Left lung (tissue), 14 donors: ENCODE measurements at places on chromosomes 2 and 18. TPM values are rescaled to one million over a fixed set of nuclear protein-coding genes. Genes with fewer than 3 reads are reported as not detected.
A peak's percentile ranks its signal among the peaks of the same experiment; 100 is the strongest.

The DPYSL5 gene
- polyA plus RNA-seq, result 0.27 TPM

The RAX gene
- polyA plus RNA-seq, result not detected

The INPP5D gene
- 14.9 TPM for polyA plus RNA-seq

The IL1RL1 gene
- 0.16 TPM for polyA plus RNA-seq

The SOX11 gene
- polyA plus RNA-seq, result 40.4 TPM

The ARID5A gene
- 8.4 TPM for polyA plus RNA-seq

DNA sequence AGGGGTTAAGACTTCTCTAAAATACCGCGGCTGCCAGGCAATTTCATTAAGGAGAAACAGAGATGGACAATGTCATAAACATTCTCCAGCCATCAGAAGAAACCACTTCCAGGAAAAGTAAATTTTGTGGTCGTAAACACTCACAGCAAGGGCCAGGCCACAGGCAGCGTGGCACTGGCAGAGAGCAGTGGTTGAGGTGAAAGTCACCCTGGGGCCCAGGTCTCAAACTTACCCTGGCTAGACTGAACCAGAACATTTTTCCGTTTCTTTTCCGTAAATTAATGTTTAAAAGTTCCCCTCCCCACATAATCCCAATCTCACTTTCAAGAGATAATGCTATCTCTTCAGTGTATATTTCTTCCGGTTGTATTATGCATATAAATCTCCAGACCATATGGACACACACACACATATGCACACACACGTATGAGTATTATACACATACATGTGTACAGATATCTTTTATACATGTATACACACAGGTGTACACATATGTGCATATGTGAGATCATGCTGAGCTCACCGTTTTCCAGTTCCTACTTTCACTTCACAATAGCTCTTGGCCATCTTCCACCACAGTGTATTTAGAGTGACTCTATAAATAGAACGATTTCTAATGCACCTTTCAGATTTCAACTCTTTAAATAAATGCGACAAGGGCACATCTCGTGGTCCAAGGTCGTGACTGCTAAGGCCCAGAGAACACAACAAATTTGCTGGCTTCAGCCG, 90.1 kb downstream of the MALT1 start:
- DNase-seq, result no peak

- DNase-seq, result no peak
Observed at GRCh38 chr2:145190031-145190703, 670.2 kb upstream of the ZEB2 start.

DNA sequence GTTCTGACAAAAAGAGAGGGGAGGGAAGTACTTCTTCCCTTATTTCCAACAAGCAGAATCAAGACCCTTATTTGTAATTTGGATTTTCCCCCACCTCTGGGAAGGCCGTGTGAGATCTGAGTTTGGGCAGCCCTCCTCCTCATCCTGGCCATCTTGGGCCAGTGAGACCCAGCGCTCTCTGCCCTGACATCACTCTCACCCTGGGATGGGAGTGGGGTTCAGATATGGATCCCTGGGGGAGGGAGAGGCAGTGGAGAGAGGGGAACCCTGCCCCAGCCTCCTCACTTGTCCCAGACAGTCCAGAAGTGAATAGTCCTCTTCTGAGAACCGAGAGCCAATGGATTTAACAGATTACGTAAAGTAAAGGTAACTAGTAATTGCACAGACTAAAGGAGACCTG, 64.5 kb downstream of the DYSF start:
- no peak for DNase-seq

DNA sequence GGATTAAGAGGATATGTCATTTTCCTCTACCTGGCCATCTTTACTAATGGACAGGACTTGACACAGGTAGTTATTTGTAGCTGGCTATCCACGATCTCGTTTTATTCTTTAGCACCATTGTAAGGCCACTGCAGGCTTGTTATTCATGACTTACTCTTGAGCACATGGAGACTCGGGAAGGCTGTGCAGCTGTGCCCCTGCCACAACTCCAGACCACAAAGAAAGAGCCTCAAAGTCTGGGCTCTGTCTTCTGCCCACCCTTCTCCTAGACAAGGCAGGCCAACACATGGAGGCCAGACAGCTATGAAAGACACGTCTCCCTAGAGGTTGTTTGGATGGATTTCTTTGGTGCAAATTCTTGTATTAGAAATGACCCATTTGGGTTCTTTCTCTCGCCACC, 133.8 kb downstream of the NAPG start:
- DNase-seq, result no peak

GRCh38 chr2:73850009-73850408, 21.2 kb downstream of the STAMBP start:
- no peak for DNase-seq

- DNase-seq, result no peak
Observed at GRCh38 chr2:63903003-63903402, 61.3 kb downstream of the UGP2 start.

DNA sequence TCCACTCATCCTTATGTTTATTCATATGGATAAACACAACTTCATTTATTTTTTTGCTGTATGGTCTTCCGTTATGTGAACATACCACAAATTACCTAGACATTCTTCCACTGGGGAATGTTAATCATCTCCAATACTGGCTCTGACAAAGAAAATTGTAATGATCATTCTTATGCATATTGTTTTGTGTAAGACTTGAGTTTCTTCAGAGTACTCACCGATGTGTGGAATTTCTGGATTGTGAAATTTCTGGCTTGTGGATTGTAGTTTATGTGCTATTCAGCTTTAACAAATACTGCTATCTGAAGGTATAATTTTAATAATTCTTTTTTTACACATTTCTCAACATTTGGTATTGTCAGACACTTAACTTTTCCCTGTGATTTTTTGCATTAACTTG, 212.2 kb upstream of the THUMPD2 start:
- no peak for DNase-seq

GRCh38 chr18:62073461-62074281, 113.2 kb downstream of the PIGN start:
- DNase-seq, result no peak

- DNase-seq, result no peak
Observed at GRCh38 chr18:5891184-5891853, 4.0 kb downstream of the TMEM200C start.

DNA sequence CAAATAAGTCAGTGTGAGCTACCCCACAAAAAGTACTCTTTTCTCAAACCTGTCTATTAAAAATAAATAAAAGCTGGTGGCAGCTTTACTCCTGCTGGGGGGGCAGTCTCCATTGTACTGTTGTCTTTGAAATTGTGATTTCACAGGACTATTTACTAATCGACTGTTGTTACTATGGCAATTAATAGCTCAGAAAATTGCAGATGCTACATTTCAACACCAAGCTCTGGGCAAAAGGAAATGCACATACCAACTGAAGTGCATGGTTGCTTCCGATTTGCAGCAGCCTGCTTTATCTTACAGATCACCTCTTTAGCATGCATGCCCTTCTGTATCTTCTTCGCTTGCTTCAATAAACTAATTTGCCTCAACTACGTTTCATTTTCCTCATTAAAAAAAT, 117.6 kb upstream of the DAPL1 start:
- DNase-seq, result peak; percentile 64

DNA sequence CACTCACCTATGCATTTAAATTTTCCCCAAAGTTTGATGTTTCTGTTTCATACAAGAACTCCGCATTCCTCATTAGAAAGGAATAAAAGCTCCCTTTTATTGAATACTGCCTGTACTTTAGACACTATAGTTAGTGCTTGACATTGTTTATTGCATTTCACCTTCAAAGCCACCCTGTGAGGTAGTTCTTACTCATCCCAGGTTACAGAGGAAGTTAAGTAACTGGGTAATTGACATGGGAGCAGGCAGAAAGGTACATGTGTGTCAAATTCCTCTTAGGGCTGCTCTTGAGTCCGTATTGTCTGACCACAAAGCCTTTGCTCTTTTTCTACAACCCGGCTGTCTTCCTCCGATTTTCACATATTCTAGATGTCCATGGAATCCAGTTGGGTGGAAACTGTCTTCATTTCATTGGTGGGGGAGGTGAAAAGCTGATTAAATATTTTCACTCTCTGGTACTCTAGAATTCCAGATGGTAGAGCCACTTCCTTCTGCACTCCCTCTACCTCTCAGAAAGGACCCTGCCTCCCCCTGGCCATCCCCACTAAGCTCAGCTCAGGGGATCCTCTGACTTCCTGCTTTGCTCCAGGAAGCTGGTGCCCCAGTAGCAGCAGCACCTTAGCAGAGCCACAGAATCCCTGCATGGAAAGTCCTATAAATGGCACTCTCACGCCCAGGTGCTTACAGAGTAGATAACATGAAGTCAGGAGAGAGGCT, 319.2 kb downstream of the LRATD1 start:
- DNase-seq, result no peak

DNA sequence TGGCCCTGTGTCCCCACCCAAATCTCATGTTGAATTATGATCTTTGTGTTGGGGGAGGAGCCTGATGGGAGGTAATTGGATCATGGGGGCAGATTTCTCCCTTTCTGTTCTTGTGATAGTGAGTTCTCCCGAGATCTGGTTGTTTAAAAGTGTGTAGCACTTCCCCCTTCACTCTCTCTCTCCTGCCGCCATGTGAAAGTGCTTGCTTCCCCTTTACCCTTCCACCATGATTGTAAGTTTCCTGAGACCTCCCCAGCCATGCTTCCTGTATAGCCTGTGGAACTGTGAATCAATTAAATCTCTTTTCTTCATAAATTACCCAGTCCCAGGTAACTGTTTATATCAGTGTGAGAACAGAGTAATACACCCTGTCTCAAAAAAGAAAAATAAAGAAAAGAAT, 25.5 kb downstream of the LRRFIP1 start:
- no peak for DNase-seq

DNA sequence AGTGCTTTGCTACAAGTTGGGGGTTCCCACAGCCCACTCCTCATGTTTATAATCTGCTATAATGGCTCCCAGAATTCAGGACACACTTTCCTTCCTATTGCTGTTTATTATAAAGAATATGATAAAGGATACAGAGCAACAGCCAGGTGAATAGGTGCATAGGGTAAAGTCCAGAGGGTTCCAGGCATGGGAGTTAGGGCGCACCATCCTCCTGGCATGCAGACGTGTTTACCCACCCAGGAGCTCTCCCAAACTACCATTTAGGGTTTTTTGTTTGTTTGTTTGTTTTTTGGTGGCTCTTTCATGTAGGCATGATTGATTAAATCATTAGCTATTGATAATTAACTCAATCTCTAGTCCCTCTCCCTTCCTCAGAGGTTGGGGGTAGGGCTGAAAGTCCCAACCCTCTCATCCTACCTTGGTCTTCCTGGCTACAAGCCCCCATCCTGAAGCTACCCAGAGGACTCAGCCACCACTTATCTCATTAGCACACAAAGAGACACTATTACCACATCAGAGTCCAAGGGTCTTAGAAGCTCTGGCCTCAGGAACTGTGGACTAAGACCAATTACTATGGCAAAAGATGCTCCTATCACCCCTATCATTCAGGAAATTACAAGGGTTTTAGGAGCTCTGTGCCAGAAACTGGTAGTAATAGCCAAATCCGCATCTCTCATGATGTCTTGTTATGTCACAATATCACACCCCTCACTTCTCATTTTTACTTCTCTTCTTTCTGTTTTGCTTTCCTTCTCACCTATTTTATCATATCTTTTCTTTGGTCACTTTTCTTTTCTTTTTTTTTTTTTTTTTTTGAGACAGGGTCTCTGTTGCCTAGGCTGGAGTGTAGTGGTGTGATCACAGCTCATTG, 154.9 kb upstream of the TTC39C start:
- no peak for DNase-seq

DNA sequence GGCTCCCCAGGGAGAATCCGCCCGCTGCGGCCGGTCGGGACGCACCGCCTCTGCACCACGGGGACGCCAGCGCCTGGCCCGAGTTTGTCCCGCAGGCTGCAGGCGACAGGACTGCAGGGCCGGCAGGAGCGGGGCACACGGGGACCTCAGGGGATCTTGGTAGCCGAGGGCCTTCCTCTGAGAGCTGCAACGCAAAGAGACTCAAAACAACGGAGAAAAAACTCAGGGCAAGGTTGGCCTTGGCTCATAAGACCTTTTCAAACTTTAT, 79.7 kb downstream of the ARHGEF4 start:
- no peak for DNase-seq

GRCh38 chr2:140658760-140659692, 1471.8 kb downstream of the LRP1B start:
- DNase-seq, result no peak

DNA sequence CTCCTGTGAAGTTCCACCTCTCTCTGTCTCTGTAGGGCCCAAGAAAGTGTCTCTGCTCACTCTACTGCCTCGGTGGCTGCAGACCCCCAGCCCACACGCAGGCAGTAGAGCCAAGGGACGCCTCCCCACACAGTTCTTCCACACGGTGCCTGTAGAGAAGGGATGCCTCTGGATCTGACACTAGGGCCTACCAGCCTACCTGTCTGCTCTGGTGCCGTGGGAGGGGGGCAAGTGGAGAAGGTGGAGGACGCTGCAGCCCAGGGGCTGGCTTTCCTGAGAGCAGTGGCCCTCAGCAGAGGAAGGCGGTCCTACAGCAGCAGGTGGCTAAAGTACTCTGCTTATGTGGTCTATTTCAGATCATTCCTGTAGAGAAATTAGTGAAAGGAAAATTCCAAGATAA, 9.0 kb upstream of the TMEM214 start:
- no peak for DNase-seq

DNA sequence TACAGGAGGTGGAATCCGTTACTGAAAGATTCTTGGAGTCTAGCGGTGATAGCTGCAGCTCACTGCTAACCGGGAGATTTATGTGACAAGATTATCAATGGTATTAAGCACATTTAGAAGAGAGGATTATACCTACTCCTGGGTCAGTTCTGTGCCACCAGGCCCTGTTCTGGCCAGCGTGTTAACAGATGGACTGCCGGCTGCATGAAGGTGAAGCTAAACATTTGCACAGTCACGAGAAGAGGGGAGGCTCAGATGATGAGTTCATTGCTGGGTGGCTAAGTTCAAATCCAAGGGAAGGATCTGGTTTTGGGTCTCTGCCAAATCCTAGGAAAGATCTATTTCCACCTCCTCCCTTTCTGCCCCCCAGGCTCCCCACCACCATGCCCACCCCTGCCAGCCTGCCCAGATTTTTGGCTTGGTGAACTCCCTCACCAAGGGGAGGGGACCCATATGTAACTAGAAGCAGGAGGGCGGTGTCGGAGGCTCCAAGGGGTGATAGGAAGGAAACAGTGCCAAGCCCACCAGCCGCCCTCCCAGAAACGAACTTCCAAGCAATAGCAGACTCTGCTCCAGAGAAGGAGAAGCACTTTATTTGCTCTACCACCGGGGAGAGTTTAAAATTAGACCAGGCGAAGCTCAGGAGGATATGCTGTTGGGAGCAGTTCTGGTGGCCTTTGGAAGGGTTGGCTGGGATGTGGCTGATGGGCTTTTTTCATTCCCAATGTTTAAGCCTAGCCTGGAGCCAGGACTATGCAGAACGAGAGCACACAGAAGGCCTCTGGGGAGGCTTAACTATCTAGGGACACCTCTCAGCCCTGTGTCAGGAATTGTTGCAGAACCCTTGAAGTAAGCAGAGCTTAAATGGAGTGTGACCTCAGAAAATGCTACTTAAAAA, 200.5 kb downstream of the KLHL29 start:
- DNase-seq, result no peak

- DNase-seq, result no peak
Observed at GRCh38 chr2:71299507-71299906, 32.1 kb upstream of the ZNF638 start.

DNA sequence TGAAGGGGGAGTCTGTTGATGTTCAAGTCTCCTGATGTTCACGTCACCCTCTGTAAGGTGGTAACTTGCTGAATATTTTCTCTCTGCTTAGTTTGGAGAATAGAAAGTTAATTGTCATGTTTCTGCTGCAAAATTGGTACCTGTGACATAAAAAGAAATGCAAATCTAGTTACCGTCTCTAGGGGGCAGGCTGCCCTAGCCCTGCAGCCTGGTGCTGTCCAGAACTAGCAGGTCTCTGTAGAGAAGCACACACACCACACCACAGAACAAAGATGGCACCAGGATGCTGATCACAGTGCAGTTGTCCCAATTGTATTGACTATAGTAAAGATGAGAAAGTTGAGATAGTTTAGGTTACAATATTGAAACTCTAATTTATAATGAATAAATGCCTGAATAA, 47.0 kb downstream of the SLC9A4 start:
- DNase-seq, result peak; percentile 29
